ENCODE measurements at places on chromosomes 1 and 21. TPM values are rescaled to one million over a fixed set of nuclear protein-coding genes. Genes with fewer than 3 reads are reported as not detected.

ELAPOR1 gene
- total RNA-seq: 0.52 TPM

DNA sequence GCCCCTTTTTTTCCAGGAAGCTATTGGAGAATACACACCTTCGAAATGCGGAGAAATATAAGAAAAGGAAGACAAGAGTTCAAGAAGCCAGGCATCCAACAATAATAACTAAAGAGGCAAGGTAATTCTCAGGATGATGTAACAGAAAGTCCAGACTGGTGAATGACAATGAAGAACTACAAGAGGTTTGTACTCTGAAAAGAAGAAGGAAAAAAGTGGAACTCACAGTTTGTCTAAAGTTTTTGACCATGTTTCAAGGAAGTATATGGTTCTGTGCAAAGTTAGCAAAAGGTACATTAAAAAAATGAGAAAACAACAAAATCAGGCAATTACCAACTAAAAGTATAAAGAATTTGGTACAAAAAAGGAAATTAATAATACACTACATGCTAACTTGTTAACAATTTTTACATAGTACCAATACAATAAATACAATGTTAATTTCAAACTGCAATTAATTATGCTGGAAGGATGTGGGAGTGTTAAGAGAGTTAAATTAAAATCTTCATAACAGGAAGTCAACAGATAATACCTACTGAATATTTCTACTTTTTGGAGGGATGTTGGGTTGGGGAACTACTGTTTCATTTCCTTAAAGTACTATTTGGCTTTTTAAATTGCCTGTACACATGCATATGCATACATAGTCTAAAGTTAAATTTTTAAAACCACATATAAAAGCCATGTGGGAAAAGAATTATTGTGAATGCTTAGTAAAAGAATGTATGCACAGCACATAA lies 12.9 kb upstream of the CD55 start:
- H3K36me3 ChIP-seq: no peaks in the 10 kb centered on the region
- H3K4me1 ChIP-seq: peaks cover 12% of the 10 kb centered on the region
- no peak overlapping the region for H3K27ac ChIP-seq
- H3K27me3 ChIP-seq: no peaks in the 10 kb centered on the region
- no peak for DNase-seq

DNA sequence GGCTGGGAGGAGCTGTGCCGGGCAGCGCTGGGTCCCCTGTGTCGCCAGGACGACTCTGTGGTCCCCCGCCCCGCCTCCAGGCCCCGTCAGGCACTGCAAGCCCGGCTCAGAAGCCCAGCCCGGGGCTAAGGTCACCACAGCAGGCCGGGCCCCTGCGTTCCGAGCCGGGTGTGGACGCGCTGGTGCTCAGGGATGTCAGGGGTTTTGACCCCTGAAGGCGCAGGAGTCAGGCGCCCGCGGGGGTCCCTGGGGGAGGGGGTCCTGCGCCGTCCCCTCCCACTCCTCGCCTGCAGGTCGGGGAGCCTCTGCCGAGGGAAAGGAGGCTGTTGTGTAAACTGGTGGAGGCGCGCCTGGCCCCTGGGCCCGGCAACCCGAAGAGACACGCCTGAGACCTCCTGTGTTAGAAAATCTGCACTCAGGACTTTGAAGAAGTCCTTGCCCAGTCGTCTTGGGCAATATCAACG lies 23.7 kb upstream of the TMEM54 start:
- H3K27me3 ChIP-seq: no peaks in the 10 kb centered on the region
- no peak for DNase-seq
- no peaks in the 10 kb centered on the region for H3K36me3 ChIP-seq
- H3K4me3 ChIP-seq: peak overlapping the region; percentile 26
- H3K27ac ChIP-seq: no peak overlapping the region

MYCL gene
- 0.13 TPM for total RNA-seq

- no peaks in the 10 kb centered on the region for H3K36me3 ChIP-seq
- H3K27me3 ChIP-seq: peaks cover 84% of the 10 kb centered on the region
- H3K27ac ChIP-seq: no peak overlapping the region
- H3K4me3 ChIP-seq: no peak overlapping the region
- no peak for DNase-seq
- H3K4me1 ChIP-seq: peaks cover 55% of the 10 kb centered on the region
Observed at GRCh38 chr1:9200441-9200840, 34.1 kb upstream of the H6PD start.

SCCPDH gene
- total RNA-seq: 25.5 TPM

MATN1 gene
- not detected for total RNA-seq

COL8A2 gene
- total RNA-seq: 57.4 TPM

- DNase-seq: no peak
- no peak overlapping the region for H3K4me3 ChIP-seq
- no peak overlapping the region for H3K27ac ChIP-seq
- H3K36me3 ChIP-seq: no peaks in the 10 kb centered on the region
- no peaks in the 10 kb centered on the region for H3K27me3 ChIP-seq
Observed at GRCh38 chr1:60503266-60503925, 429.8 kb upstream of the C1orf87 start.

- H3K4me3 ChIP-seq: no peak overlapping the region
- H3K36me3 ChIP-seq: no peaks in the 10 kb centered on the region
- no peaks in the 10 kb centered on the region for H3K27me3 ChIP-seq
- H3K4me1 ChIP-seq: peaks cover 9% of the 10 kb centered on the region
- peak; percentile 79 for DNase-seq
Observed at GRCh38 chr1:228903434-228904071, 168.3 kb downstream of the RHOU start.

GRCh38 chr1:214590696-214591095 lies 12.3 kb upstream of the CENPF start:
- no peaks in the 10 kb centered on the region for H3K4me1 ChIP-seq
- no peak overlapping the region for H3K4me3 ChIP-seq
- no peaks in the 10 kb centered on the region for H3K27me3 ChIP-seq
- H3K27ac ChIP-seq: no peak overlapping the region

HHIPL2 gene
- 0.83 TPM for total RNA-seq

C1orf226 gene
- 18.9 TPM for total RNA-seq

DNA sequence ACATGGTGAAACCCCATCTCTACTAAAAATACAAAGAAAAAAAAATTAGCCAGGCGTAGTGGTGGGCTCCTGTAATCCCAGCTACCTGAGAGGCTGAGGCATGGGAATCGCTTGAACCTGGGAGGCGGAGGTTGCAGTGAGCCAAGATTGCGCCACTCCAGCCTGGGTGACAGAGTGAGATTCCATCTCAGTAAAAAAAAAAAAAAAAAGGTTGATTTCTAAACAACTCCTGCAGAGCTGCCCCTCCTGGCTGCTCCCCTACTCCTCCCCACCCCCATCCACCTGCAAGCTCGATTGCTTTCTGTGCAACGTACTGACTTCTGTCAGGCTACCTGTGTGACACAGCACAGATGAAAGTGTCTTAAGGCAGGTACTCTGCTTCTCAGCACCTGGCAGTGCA lies 13.3 kb downstream of the ETV3L start:
- H3K4me1 ChIP-seq: peaks cover 7% of the 10 kb centered on the region
- H3K4me3 ChIP-seq: no peak overlapping the region
- H3K36me3 ChIP-seq: no peaks in the 10 kb centered on the region
- no peaks in the 10 kb centered on the region for H3K27me3 ChIP-seq

DNA sequence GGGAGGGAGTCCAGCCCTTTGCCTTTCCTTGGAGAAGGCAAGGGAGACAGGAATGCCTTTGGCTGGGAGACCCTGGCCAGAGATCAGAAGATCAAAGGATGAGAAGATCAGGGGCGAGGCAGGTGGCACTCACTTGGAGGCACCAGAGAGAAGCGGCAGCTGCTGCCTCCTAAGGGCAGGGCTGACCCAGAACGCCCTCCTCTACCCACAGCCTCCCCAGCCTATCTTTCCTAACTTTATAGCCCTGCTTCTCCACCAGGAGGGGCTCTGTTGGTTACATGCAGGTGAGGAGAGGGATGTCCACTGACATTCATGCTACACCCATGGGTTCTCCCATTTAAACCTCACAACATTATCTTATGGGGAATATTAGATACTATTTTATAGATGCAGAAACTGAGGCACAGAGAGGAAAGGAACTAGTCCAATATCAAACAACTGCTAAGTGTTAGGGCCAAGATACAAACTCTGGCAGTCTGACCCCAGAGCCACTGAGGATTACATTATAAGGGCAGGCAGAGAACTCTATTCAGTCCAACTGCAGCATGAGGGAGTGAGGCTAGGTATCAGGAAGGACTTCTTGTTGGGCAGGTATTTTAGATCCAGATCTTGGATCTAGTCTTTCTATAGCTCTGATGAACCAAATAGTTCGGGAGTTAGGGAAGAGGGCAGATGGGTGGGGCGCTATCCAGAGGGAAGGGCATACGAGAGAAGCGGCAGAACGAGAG lies 19.9 kb downstream of the LGR6 start:
- H3K4me3 ChIP-seq: no peak overlapping the region
- no peaks in the 10 kb centered on the region for H3K27me3 ChIP-seq
- H3K27ac ChIP-seq: no peak overlapping the region
- no peak for DNase-seq
- no peaks in the 10 kb centered on the region for H3K36me3 ChIP-seq

S100A14 gene
- total RNA-seq: not detected

DNA sequence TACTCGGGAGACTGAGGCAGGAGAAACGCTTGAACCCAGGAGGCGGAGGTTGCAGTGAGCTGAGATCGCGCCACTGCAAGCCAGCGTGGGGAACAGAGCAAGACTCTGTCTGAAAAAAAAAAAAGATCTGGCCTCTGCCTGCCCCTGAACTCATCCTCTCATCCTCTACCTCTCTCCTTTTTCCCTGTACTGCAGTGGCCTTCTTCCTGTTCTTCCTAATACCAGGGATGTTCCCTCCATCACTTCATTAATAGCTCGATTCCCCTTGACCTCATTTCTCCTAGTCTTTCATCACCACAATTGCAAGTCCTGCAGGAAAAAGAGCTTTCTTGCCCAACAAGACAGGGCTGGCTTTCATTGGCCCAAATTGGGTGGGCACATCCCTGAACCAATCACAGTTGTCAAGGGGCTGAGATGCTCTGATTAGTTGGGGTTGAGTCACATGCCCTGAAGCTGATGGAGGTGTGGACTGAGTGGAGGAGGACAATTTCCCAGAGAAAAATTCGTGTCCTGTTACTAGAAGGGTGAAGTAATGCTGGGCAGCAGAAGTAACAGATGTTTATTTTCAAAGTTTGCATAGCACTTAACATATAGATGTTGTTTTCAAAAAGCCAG lies 86.8 kb upstream of the PUM1 start:
- no peaks in the 10 kb centered on the region for H3K27me3 ChIP-seq
- H3K36me3 ChIP-seq: no peaks in the 10 kb centered on the region
- no peak overlapping the region for H3K4me3 ChIP-seq
- H3K27ac ChIP-seq: no peak overlapping the region

DNA sequence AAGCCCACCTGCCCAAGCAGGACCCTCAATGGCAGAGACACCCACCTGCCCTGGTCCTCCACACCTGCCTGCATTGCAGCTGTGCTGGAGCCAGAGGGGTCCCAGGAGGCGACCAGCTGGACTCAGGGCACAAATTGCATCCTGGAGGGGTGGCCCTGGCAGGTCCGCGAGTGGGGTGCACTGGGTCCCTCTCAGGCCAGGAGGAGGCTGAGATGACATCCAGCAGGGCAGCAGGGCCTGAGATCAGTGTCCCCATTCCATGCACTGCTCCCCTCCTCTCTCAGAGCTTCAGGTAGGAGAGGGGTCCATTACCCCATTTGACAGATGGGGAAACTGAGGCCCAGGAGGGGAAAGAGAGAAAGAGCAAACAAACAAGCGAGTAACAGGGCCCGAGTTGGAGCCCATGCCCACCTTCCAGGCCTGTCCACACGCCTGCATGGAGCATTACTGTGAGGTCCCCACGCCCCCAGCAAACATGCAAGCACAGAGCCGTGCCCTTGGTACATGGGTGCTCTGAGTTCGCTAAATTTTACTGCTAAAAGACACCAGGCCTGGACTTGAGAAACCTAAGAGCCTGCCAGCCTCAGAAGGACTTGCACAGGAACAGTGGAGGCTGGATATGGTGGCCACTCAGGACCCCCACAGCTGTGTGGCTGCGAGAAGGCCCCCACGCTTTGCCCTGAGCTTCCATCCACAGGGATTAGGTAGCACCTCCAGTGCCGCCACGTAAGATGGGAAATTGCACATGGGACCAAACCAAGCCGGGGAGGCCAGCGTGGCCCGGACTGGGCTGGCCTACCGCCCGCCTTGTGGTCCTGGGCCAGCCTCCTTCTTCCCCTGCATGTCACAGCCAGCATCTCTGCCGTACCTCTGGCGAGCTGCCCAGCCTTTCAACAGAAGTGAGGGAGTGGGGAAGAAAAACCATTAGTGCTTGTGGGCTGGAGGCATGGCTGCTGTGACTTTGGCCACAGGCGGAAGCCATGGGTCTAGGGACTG lies 7.4 kb downstream of the WNT3A start:
- DNase-seq: no peak
- H3K36me3 ChIP-seq: no peaks in the 10 kb centered on the region
- H3K4me1 ChIP-seq: no peaks in the 10 kb centered on the region
- no peak overlapping the region for H3K27ac ChIP-seq
- H3K27me3 ChIP-seq: no peaks in the 10 kb centered on the region

RUNX1 gene
- 10.9 TPM for total RNA-seq

- H3K36me3 ChIP-seq: no peaks in the 10 kb centered on the region
- no peak for DNase-seq
- H3K4me3 ChIP-seq: no peak overlapping the region
- no peak overlapping the region for H3K27ac ChIP-seq
Observed at GRCh38 chr1:199512037-199512710, 515.3 kb upstream of the NR5A2 start.

DNA sequence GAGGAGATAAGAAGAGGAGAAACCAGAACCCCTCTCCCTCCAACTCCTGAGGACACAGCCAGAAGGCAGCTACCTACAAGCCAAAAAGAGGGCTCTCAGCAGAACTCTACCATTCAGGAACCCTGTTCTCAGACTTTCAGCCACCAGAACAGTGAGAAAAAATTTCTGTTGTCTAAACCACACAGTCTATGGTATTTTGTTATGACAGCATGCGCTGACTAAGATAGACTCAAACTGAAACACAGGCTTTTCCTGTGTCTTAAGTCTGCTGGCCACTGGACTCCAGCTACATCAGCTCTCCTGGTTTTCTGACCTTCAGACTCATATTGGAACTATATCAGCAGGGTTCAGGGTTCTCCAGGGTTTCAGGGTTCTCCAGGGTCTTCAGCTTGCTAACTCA lies 126.5 kb upstream of the TNFSF4 start:
- no peak overlapping the region for H3K27ac ChIP-seq
- no peak for DNase-seq
- H3K4me3 ChIP-seq: no peak overlapping the region
- H3K36me3 ChIP-seq: no peaks in the 10 kb centered on the region
- no peaks in the 10 kb centered on the region for H3K27me3 ChIP-seq
- H3K4me1 ChIP-seq: peaks cover 13% of the 10 kb centered on the region

- peaks cover 33% of the 10 kb centered on the region for H3K4me1 ChIP-seq
- H3K27ac ChIP-seq: no peak overlapping the region
- no peak overlapping the region for H3K4me3 ChIP-seq
- H3K27me3 ChIP-seq: no peaks in the 10 kb centered on the region
Observed at GRCh38 chr1:58882322-58882948, 98.6 kb upstream of the JUN start.

All from esophagus muscularis mucosa (tissue), 4 donors.